IPS DF 19.7 (cell line): ENCODE measurements at places on chromosomes 7 and 10.

DNA sequence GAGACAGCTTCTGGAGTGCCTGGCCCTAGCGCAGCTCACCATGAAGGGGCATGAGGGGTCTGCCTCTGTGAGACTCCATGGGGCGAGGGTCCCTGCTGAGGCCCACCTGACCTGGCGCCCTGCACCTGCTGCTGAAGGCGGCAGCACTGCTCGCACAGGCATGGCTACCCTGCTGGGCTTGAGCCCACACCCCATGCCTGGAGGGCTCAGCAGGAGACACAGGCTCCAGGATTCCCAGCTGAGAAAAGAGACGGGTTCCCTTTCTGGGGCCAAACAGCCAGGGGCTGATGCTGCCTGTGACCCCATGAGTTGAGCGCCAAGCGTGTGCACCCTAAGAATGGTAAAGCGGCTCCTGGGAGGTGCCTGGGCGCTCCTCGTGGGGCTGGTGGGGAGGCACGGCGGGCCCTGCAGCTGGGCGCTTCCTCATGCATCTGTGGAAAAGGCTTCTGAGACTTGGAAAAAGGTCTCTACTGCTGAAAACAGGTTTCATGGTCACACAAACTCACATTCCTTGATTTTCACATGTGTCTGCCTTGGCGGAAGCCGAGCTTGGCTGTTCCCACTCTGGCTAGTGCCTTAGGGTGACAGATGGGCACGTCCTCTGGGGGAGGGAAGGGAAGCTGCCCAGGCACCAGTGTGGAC is 233.4 kb downstream of the ZMYND11 start:
- DNase-seq, result no peak

DNA sequence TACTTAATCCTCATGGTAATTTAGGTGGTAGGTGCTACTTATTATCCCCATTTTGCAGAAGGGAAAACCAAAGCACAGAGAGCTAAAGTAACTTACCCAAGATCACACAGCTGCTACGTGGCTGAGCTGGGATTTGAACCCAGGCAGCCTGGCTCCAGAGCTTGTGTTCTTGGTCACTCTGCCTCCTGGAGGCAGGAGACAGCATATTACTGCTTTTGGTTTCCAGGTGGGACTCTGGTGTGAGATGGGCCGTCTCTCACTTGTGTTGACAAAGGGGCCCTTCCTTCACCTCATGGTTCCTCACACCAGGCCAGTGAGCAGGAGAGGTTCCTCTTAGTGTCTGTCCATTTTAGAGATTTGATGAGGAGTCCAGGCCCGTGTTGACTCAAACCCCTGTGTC is 79.8 kb upstream of the PPIF start:
- no peak for DNase-seq

GRCh38 chr7:99008921-99009530 is 130.7 kb downstream of the TRRAP start:
- DNase-seq, result no peak

DNA sequence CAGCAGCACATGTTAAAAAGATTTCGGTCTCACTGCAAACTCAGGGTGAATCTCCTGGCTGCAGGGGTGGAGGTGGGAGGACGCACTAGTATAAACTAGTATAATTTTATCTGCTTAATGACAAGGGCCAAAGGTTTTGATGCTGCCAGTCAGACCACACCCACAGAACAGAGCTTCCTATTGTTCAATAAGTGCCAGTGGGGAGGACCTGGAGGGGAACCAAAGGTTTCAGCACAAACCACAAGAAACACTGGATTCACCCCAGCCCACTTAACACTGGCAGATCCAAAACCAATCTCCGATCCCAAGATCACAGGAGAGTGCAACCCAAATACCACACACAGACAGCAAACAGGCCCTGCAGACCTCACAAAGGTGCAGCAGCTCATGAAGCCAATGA is 6.6 kb downstream of the VOPP1 start:
- no peak for DNase-seq

DNA sequence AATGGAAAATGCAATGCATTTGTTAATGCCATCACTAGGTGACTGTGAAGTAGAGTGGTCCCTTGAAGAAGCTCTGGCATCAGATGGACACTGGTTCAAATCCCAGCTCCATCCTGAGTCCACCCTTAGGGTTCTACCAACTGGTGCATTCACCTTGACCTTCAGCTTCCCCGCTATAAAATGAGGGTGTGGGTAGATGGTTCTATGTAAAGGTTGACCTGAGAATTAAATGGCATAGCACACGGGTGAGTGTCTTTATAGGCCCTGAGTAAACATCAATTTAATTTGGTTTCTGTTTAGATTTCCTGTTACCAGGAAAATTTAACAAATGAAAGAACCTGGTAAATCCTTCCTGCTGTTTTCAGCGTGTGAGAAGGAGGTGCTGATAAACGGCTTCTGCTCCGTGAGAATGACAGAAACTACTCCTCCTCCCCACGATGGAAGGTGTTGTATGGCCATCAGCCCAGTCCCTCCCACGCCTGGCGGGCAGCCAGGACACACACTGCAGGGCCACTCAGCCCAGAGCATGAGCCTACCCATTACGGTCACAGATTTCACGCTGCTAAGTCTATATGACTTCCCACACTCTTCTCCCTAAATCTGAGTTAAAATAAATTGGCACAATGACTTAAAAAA is 210.1 kb downstream of the TNS3 start:
- no peak for DNase-seq

GRCh38 chr10:93745408-93746065 is 12.2 kb upstream of the LGI1 start:
- DNase-seq, result no peak

DNA sequence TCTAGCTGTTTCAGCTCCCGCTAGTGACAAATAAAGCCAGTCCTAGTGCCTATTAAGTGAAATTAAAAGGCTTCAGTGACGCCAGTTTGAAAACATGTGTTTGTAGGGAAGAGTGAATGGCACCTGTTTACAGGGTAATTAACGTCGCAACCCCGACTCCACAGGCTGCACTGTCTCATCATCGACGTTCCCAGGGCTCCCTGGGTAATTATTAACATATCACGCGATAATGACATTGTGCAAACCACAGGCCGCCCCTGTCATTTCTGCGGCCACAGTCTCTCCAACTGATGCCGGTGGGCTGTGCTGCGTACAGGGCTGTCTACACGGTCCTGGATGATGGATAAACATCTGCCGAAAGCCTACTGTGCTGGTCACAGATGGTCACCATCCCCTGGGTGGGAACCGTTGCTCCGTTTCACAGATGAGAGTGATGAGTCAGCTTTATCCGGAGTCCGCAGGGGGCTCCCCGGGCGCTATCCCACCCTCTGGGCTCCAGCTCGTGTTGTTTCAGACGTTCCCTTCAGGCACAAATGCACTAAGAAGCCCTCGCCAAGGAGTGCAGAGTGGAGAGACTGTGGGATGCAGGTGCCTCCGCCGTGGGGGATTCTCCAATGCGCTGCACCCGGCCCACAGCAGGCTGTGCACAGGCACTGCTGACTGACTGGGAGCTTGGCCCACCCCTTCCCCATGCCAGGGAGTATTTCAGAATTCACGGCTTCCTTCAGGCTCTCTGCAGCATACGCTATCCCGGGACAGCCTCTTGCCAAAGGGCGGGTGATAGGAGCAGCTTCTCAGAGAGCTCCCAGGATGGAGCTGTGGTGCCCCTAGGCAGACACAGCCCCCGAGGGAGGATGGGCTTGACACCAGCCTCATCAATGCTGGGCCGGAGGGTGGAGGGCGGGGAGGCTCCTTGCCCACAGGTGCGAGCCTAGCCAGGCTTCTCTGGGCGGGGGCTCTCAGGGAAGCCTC is 491.8 kb upstream of the FOXK1 start:
- DNase-seq, result no peak

- no peak for DNase-seq
Observed at GRCh38 chr7:50594734-50595485, 29.7 kb upstream of the DDC start.

DNA sequence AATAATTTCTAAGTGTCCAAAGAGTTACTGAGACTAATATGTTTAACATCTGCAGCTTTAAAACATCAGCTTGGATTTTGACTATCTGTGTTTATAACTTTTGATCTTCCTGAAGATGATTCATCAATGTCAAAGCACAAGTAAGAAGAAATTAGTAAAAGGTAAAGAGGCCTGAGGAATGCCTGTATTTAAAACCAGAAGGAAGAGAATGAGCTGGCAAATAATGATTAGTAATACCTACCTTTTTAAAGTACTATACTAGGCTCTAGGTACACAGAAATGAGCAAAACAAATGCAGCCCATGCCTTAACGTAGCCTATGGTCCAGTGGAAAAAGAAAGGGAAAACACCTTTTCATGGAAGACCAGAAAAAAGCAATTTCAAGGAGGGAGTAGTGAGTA is 158.0 kb downstream of the KCND2 start:
- DNase-seq, result no peak

DNA sequence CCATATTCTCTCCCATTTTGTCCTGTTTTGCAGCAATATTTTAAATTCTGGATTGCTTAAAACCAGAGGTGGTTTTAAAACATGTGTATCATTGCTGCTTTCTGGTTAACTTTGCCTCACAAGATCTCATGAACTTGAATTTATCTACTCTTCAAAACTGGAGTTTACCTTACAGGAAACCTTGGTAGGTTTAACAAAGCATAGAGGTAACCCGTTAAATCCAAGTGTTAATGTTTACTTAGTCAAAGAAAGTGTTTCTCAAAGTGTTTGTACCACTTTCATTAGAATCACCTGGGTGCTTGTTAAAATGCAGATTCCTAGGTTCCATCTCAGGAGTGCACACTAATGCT is 44.0 kb upstream of the VDAC2 start:
- DNase-seq, result no peak

DNA sequence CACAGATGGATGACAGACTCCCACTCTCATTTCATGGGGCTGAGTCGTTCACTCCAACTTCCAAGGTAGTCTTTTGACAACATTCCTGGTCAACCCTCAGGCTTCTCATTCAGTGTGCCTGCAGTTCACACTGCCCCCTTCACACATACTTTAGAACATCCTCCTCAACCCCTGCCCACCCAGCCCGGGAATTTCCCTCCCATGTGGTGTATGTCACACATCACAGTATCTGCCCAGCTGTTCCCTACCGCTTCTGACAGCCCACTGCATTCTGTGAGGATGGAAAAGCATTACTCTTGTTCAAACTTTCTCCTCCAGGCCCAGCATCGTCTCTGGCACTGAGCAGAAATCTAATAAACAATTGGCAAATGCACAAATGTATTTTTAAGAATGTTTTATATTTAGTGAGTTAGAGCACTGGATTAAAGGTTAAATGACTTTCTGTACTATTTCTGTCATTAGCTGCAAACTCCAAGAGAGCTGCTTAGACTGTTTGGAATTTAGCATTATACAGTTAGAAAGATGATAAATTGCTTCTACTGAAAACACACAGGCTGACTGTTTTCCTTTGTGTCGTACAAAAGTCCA is 110.4 kb downstream of the SFMBT2 start:
- no peak for DNase-seq

DNA sequence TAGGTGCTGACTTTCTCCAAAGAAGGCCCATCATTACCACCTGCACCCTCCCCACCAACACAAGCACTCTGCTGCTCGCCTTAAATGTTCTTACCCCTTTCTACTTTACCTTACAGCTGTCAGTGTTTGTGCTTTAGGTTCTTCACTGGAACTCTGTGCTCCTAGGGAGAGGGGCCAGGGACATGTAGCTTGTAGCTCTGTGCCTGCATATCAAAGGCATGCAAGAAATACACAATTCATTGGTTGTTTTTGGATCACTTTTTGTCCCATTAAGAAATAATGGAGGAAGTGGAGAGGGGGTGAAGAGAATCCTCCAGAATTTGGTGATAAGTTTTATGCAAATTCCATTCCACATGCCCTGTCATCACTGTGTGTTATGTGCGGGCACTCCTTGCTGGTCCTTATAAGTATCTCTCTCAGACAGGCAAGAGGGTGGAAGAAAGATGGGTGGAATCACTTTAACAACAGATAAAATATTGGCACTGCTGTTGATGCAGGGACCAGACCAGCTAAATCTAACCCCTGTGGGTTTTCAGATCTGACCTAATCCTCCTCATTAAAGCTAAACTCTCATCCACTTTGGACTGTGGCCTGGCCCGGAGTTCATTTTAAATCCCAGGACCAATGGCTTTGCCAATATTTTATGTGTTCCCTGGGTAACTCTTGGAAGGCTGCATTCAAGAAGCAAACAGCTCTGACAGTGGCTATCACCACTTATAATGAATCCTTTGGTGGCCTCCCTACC is 375.8 kb upstream of the NFE2L3 start:
- DNase-seq, result no peak

DNA sequence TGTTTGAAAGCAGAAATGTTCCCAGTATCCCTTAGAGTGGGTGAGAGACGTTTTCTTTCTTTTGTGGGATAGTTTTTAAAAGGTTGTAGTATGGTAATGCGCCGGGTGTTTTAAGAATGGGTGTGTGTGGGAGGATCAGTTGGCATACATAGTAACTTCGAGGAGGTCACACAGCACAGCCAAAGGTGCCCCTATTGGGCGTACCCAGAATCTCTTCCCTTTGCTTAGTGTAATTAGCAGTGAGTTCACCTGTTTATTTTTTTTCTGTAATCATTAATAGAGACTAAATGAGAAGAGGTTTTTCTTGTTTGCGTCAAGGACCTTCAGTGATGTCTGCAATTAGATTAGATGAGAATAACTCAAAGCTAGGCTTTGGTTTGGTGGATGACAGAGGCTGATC is 1.5 kb downstream of the PLEKHA8 start:
- no peak for DNase-seq

DNA sequence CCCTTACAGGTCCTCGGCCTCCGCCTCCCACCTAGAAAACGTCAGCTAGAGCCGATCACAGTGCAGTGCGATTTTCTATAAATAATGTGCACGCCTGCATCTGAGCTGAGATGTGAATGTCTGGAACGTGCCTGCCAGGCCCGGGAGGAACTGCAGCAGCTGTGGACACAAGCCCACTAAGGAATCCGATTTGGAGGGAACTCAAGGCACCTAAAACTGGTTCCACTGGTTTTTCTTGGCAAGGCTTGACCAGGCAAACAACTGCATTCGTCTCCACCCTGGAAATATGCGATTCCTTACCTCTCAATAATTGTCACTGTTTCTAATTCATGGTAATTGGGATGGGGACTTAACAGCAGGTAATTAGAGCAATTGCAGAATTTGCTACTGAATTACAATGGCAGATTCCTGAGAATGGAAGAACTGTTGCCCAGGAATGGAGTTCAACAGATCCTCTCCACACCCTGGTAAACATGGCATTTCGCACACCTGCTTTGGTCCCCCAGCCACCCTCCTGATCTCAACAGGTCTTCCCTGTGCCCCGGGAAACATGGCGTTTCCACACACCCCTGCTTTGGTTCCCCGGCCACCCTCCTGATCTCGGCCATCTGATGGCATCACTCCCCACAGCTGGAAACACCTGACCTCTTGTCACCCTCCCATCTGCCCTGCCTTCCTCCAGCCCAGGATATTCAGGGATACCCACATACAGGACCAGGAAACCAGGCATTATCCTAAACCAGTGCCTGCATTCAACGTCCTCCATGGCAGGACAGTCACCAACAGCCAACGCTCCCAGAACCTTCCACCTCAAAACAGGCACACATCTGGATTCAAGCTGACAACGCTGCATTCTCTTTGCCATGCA is 76.0 kb downstream of the DIP2C start:
- no peak for DNase-seq

GRCh38 chr7:131529179-131529578 is 27.2 kb downstream of the PODXL start:
- DNase-seq, result no peak

- no peak for DNase-seq
Observed at GRCh38 chr7:24965831-24966708, 13.9 kb downstream of the OSBPL3 start.

GRCh38 chr7:2821842-2822507 is 22.1 kb downstream of the GNA12 start:
- no peak for DNase-seq

- no peak for DNase-seq
Observed at GRCh38 chr7:130880668-130881067, 146.7 kb upstream of the KLF14 start.
